ENCODE measurements at places on chromosomes 4 and X.

GRCh38 chrX:115912372-115912897, 258.1 kb upstream of the AGTR2 start:
- no peak for DNase-seq

DNA sequence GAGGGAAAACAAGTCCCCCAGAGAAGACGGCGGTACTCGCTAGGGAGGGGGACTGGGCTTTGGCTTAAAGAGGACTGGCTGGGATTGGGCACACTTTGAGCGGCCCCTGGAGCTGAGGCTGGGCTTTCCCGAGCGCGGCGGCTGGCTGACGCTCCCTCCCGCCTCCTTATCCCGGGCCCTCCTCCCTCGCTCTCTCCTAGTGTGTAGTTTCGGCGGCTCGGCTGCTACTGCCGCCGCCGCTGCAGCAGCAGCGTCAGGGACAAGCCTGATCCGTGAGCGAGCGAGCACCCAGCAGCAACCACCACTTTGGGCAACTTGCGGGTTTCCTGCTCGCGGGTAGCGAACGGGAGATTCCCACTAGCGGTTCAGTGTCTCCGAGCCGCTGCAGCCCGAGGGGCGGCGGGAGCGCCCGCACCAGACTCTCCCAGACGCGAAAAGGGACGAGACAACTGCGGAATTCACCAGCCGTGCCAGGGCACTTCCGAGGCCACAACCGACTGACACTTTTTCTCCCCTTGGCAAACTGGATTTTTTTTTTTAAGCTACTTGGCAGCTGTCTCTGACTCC, 632 bp upstream of the PCDH7 start:
- peak; percentile 30 for DNase-seq

- no peak for DNase-seq
These were observed 153.0 kb downstream of the DCTD start for GRCh38 chr4:182764137-182764536.

- no peak for DNase-seq
These were observed 99.1 kb upstream of the RXFP1 start for GRCh38 chr4:158422546-158422945.

DNA sequence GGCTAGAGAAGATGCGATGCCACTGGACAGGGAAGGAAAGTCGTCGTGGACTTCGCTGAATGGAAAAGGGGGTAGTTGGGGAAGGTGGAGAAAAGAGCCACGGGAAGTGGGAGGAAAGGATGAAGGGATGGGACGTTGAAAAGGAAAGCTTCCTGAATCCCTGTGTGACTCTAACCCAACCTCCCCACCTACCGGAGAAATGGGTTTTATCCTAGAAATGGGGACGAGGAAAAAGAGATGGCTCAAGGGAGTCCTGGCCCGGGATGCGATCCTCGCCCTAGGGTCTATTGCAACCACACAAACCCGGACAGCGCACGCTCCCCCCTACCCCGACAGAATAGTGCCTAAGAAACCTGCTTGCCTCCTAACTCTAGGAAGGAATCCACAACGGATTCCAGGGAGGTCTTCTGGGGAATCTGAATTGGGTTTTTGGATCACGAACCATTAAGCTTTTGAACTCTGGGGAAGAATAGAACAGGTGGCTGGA, 738 bp upstream of the TSPAN5 start:
- DNase-seq, result no peak

DNA sequence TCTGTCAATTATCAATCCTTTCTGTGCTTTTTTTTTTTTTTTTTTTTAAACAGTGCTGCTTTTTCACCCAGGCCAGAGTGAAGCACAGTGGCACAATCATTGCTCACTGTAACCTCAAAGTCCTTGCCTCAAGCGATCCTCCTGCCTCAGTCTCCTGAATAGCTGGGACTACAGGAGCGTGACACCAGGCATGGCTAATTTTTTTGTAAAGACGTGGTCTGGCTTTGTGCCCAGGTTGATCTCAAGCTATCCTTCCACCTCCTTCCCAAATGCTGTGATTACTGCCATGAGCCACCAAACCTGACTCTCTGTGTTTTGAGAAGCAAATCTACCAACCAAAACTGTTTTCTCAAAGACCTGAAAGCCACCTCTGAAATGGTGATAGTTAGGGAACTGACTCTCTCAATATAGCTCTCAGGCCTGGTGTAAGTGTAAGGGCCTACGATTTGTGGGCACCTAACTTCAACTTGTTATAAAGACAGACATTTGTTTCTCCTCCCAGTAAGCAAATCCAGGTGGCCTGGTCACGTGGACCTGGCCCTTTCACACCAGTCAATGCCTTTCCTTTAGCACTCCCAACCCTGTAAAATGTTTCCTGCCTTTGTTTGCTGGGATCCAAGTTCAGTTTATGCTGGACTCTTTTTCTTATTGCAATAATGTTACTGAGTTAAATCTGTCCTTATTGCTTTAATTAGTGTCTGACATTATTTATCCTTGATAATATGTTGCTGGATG, 2015.9 kb downstream of the PCDH7 start:
- DNase-seq, result no peak

DNA sequence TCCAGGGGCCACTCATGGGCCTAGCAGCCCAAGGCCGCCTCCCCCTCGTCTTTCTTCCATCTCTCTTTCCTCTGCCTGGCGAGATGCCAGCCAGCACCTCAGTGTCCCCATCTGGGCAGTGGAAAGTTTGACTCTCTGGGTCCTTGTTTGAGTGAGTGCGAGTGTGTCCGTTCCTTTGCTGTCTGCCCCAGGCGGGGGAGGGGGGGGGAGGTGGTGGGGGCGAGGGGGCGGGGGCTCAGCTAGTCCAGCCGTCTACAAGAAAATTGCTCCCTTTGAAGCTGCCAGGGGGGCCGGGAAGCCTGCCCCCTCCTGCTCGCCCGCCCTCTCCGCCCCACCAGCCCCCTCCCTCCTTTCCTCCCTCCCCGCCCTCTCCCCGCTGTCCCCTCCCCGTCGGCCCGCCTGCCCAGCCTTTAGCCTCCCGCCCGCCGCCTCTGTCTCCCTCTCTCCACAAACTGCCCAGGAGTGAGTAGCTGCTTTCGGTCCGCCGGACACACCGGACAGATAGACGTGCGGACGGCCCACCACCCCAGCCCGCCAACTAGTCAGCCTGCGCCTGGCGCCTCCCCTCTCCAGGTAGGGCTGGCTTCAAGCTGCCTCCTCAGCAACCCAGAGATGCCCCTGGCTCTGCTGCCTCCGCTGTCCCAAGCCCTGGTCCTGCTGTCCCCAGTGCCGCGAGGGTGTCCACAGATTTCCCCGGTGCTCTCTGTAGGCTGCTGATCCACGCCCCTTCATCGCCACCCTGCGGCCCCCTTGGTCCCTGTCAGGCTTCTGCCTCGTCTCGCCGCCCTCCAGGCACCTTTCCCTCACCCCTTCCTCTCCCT, at the start of gene BGN:
Gene BGN (plus strand): TSS at position 440 of the 821 bp plus-strand sequence. CDS start 9,652 bp downstream, outside the sequence.
- DNase-seq, result no peak

DNA sequence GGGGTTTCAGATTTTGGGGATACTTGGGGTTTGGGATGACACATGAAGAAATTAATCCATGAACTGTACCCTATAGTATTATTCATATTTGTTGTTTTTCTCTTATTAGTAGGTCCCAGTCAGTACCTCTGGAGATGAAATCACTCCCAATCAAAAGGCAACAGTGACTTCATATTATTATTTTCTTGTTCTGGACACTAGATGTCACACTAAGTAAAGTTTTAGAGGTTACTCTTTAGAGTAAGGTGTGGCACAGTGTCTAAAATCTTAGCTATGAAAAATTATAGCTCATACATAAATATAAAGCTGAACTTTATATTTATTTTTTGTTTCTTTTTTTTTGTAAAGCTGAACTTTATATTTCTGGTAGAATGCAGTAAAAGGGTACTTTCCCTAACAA, 35.1 kb downstream of the FAM114A1 start:
- DNase-seq, result no peak

- DNase-seq, result no peak
These were observed 37.4 kb downstream of the LARP7 start for GRCh38 chr4:112674376-112674775.

DNA sequence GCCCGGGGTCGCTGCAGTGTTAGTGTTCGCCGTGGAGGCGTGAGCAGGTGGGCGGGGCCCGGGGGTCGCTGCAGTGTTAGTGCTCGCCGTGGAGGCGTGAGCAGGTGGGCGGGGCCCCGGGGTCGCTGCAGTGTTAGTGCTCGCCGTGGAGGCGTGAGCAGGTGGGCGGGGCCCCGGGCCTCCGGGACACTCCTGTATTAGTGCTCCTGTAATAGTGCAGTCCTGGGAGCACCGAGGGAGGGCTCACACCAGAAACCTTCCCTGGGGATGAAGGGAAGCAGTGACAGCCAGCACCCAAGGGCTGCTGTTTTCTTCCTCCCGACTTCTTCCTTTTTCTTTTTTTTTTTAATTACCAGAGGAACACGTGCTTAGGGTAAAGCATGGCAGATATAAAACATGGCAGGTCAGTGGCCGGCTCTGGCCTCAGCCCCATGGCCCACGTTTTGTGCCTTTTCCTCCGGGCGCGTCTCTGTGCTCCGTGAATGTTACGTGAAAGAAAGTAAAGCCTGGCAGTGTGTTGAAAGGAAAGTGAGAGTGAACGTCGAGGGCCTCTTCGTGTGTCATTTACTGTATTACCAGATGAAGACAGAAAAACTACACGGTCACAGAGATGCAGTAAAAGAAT, 42.0 kb downstream of the PCGF3 start:
- peak; percentile 35 for DNase-seq

DNA sequence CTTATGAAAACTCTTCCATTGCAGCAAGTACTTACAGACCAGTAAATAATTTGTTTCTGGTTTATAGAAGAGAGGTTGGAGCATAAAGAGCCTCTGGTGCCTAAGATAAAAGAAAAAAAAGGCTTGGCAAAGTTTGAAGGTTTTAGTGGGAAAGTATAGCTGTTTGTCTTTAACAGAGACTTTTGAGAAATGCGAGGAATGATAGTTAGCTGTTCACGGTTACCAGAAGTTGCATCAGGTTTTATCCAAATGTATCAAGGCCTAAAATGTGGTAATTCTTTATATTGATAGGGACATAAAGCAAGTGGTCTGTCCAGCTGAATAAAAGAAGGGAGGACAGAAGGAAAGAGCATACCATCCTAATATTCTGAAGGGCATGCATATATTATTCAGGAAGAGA, 29.3 kb downstream of the RAP1GDS1 start:
- DNase-seq, result no peak

- no peak for DNase-seq
These were observed 13.6 kb upstream of the TBC1D14 start for GRCh38 chr4:6896035-6896434.

GRCh38 chrX:149630681-149631233, 835 bp downstream of the TMEM185A start:
- DNase-seq, result no peak

- no peak for DNase-seq
These were observed 118.8 kb downstream of the DDIT4L start for GRCh38 chr4:100071506-100071905.

DNA sequence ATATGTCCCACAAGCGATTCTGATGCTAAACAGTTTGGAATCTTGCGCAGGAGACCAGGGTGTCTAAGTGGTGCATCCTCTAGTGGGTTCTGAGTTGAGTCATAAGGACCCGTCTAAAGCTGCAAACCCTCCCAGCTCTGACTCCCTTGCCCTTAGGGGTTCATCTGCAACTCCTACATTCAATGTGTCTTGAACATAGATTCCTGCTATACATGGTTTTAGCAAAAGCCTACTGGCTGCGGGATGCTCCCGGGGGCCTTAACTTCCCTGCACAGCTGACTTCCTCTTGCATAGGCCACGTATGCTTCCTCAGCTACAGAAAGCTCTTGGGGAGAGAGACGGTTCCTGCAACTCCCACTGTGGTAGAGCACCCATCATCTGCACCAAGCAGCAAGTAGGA, 236.7 kb downstream of the EVC2 start:
- DNase-seq, result no peak

- no peak for DNase-seq
These were observed 515.7 kb downstream of the RPA4 start for GRCh38 chrX:97399400-97399799.

GRCh38 chrX:1391370-1391706, 575 bp downstream of the SLC25A6 start:
- DNase-seq, result no peak

DNA sequence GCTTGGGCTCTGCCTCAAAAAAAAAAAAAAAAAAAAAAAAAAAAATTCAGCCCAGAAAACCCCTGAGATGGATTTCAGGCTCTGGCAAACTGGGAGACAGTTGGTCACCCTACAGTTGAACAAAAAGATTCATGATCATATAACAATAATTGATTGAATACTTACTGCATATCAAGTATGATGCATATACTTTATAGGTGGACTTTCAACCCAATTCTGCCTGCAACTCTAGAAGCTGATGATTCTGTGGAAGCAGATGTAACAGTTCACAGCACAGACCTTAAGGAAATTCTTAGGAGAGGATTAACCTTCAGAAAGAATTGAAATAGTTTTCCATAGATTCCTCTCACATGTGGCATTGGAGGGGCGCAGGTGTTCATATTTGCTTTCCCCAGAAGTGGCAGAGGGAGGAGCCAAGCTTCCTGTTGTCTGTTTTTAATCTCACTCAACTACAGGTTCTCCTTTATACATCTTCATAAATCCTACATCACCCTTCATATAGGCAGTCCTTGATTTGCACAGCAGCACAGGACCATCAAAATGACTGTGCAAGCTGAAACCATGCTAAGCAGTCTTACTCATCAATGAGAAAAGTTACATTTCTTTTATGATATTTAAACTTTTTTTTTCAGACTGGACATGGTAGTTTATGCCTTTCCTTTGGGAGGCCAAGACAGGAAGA, 149.4 kb upstream of the KLF3 start:
- no peak for DNase-seq

GRCh38 chr4:153798420-153798819, 9.5 kb upstream of the SFRP2 start:
- no peak for DNase-seq

DNA sequence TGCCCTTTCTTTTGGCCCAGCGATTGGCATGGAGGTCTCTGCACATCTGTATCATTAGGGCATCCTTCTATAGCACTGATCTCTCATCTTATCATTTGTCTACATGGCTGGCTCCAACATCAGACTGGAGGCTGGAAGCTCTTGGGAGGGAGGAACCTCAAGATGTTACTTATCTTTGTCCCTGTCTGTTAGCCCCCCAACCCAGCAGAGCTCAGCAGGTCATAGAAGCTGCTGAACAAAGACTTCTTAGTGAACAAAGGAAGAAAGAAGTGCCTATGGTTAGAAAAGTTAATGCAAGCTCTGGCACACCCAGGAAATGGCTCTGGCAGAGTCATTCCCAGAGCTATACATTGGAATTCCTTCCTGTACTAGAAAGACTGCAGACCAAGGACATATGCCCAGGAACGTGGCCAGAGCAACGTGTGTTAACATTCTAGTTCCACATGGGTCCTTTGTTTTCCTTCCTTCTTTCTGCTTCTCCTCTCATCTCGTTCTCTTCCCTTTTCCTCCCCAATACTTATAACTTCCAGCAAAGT, 74.0 kb downstream of the SEL1L3 start:
- no peak for DNase-seq

- DNase-seq, result no peak
These were observed 25.6 kb downstream of the NR0B1 start for GRCh38 chrX:30283456-30284200.

- DNase-seq, result no peak
These were observed 1049.2 kb upstream of the INTU start for GRCh38 chr4:126583509-126583908.

Data from right lobe of liver (tissue), 6 donors.